Effector memory CD8-positive, alpha-beta T cell (primary cell): ENCODE measurements at places on chromosomes 16 and 17.

DNA sequence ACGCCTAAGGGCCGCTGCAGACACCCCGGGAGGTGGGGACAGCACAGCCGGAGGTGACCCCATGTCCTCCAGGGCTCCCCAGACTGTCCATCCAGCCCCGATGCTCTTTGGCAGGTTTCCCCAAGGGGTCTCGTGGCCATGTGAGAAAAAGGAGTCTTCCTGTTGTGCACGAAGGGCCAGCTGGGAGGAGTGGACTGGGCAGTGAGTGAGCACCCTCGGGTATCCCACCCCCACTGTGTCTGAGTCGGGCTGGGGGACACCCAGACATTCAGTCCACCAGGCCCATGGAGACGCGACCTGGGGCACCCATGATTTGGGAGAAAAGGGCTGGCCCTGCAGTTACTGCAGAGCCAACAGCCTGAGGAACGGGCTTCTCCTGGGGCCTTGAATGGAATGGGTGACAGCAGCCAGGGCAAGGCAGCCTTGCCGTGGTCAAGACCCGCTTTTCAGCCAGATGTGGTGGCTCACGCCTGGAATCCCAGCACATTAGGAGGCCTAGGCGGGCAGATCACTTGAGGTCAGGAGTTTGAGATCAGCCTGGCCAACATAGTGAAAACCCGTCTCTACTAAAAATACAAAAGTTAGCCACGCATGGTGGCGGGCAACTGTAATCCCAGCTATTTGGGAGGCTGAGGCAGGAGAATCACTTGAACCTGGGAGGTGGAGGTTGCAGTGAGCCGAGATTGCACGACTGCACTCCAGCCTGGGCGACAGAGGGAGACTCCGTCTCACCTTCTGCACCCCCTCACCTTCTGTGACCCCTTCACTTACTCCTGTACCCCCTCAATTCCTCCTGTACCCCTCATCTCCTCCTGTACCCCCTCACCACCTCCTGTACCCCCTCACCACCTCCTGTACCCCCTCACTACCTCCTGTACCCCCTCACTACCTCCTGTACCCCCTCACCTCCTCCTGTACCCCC lies 24.1 kb upstream of the CAPN15 start:
- DNase-seq: no peak

DNA sequence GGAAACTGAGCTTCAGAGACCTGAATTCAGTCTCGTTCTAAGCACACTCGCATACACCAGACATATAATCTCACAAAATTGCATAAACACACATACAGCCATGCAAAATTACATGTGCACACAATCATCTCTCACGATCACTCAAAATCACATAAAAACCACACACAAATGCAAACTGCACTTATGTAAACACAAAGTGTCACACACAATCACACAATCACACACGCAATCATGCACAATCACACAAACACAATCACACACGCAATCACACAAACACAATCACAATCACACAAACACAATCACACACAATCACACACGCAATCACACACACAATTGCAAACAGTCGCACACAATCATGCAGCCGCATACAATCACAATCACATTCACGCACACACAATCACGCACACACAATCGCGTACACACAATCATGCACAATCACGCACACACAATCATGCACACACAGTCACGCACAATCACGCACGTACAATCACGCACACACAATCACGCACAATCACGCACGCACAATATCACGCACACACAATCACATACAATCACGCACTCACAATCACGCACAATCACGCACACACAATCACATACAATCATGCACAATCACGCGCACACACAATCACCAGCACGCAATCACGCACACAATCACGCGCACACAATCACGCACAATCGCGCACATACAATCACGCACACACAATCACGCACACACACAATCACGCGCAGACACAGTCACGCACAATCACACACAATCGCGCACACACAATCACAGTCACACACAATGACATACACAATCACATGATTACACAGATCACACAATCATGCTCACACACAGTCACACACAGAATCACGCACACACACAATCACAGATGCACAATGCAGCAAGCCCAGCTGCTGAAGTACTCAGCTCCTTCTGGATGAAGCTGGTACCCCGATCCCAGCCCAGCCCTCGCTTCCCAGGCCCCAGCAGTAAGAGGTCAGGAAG lies 45.6 kb downstream of the ZDHHC7 start:
- DNase-seq: no peak

- DNase-seq: no peak
Measured at GRCh38 chr16:1343428-1344242, 8.0 kb downstream of the TSR3 start.

DNA sequence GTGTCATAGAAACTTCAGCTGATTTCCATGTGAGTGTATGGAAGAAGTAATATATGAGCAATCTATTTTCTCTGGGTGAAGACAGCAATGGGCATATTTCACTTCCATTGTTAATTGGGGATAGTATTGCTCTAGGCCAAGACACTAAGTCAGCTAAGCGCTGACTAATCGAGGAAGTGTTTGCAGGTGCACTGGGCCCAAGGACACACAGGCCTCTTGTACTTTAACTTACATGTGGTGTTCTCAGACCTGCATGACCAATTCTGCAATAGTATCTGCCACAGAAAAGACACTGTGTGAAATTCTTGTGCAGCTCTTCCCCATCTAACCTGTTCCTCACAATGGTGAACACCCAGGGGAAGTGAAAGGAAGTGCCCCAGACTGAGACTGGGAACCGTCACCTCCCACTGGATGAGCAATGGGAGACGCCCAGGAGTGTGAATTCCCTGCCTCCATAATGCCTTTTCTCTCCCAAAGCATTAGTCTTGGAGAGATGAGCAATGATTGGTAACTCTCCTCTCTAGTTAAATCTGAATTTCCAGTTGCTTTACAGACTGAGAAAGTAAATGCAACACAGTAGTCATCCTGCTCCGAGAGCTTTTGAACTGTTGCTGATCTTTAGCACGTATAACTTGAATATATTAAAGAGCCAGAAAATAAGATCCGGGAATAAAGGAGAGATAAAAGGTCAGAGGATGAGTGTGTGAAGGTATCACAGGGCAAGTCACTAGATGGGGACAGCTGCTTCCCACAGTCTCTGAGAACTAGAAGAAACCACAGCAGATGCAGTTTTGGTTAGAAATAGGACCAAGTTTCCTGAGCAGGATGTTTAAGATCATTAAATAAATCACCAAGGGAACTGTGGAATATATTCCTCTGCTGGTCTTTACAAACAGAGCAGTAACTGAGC lies 82.6 kb downstream of the CDK5R1 start:
- DNase-seq: no peak

DNA sequence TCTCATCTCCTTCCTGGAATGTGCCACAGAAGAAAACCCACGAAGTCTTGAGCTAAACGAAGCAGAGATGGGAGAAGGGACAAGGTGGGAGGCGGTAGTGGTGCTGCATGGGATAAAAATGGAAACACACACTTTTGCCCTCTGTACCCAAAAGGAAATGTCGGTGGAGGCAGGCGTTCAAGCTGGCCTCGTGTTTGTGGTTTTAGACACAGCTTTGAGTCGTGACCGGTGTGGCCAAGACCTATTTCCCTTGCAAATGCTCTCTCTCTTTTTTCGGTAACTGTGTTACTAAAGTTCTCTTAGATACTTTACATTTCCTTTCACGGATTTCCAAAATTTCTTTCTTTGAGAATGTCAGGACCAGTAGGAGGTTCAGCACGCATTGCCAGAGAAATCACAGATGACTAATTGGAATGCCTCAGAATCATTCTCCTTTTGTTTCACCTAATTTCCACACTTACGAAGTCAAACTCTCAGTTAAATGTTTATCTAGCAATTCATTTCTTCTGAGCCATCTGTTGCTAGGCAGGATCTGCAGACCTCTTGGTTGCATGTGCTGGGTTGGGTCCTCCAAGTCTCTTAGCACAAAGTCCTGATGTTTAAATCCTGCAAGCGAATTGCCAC lies 412.3 kb downstream of the MAF start:
- DNase-seq: no peak

DNA sequence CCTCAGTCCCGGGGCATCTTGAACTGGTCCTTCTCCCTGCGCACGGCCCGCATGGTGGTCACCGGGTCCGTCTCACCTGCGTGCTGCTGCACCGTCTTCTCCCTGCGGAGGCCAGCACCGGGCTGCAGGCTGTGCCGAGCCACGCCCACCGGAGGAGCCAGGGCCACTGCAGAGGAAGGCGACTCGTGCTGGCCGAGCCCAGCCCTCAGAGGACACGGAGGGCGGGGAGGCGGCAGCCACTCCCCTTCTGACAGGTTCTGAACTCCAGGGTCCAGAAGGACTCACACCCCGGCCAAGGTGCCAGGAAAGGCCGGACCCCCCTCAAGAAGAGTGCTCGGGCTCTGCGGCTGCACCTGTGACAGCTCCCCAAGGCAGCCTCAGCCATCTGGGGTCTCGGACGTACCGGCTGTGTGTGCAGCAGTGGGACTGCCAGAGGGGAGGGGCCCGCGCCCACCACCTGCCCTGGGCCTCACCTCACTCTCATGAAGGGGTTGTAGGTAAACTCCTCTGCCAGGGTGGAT lies 15.8 kb upstream of the IGFALS start:
- no peak for DNase-seq

- DNase-seq: no peak
Measured at GRCh38 chr17:45791935-45792334, 7.8 kb downstream of the CRHR1 start.

DNA sequence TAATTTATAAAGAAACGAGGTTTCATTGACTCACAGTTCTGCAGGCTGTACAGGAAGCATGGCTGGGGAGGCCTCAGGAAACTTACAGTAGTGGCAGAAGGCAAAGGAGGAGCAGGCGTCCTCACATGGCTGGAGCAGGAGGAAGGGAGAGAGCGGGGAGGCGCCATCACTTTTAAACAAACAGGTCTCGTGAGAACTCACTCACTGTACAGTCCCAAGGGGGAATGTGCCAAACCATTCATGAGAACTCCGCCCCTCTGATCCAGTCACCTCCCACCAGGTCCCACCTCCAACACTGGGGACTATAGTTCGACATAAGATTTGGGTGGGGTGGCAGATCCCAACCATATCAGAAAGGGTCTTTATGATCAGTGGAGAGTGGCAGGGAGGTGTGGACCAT lies 392.4 kb upstream of the TNRC6C start:
- no peak for DNase-seq

DNA sequence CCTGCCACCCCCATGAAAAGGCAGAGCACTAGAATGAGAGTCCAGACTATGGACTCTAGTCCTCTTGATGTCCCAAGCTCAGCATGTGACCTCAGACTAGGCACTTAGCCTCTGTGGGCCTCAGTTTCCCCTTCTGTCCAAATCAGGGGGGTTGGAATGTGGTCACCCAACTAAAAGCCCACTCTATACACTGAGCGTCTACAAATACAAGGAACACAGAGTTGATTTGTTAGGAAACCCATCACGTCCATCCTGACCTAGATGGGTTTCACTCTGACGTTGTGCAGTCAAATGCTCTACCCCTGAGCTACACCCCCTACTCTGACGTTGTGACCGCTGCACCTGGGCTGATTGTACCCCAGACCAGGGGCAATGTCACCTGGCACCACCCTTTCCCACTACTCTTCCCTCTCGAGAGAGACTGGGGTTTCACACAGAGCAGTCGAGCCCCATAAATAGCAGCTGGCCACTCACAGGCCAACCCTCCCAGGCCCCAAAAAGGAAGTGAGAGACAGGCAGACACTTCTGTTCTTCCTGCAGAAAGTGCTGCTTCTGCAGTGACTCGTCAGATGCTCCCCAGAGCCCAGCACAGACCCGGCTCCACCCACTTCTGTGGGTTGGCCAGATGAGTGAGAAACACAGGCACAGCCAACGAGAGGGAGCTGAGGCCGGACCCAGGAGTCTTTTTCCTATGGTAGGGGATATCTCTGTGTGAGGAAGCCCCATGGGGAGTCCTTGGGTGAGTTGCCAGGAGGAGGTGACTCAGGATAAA lies 16.1 kb upstream of the TNFRSF13B start:
- peak; percentile 50 for DNase-seq

- DNase-seq: no peak
Measured at GRCh38 chr17:44111777-44112176, 11.7 kb downstream of the HDAC5 start.

- no peak for DNase-seq
Measured at GRCh38 chr17:62052765-62053338, 12.2 kb downstream of the MED13 start.

- DNase-seq: no peak
Measured at GRCh38 chr17:48143629-48144028, 36.1 kb downstream of the SNX11 start.

GRCh38 chr16:89171216-89172170 lies at the start of gene CDH15:
Gene CDH15, plus strand, starts transcription at chr16:89171748. Its CDS starts 84 bp downstream, at chr16:89171832.
- peak; percentile 86 for DNase-seq

DNA sequence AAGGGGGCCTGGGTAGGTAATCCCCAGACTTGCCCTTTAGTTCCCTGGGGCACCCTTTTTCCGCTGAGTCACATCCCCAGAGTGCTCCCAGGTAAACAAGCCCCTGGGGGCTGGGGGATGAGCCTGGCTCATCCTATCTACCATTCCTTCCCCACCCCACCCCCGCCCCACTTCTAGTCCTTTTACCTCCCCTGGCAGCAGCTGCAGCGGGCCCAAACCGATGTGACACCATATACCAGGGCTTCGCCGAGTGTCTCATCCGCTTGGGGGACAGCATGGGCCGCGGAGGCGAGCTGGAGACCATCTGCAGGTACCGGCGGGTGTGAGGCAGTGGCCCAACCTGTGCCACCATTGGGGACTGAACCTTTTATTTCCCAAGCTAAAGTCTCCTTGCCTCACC lies 860 bp downstream of the NRN1L start:
- DNase-seq: no peak

- DNase-seq: no peak
Measured at GRCh38 chr17:38355251-38355650, 3.6 kb downstream of the SOCS7 start.

DNA sequence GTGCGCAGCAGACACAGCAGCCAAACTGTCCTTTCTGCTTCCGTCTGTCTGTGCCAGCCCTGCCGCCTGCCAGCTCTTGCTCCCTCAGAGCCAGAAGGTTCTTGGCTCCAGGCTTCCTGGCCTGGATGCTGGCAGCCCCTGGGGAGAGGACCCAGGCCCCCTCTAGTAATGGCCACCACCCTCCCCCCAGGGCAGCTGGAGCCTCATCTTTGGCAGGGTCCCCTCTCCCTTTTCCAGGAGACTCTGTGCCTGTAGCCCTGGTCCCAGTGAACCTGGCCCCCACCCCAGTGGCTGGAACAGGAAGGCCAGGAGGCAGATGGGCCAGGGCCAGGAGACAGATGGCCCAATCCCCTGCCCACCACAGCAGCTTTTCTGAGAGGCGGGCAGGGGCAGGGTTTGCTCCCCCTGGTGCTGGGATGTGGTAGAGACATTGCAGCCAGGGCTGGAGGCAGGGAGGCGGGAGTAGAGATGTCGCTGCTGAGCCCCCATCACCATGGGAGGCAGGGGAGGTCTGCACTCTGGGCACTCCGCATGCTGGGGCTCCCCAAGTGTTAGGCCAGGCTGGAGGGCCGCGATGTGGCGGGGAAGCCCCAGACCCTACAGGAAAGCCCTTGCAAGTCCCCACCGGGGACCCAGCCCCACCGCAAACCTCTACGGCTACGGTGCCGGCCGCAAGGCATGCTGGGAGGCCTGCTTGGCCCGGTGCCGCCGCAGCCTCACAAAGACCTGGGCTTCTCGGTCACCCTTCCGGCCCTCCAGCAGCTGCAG lies 16.7 kb downstream of the UNC13D start:
- peak; percentile 80 for DNase-seq

- no peak for DNase-seq
Measured at GRCh38 chr16:70800311-70800710, 647 bp downstream of the VAC14 start.

GRCh38 chr16:20218093-20218492 lies 109.2 kb downstream of the GP2 start:
- DNase-seq: no peak

- DNase-seq: no peak
Measured at GRCh38 chr17:78305801-78306200, 54.1 kb downstream of the SOCS3 start.

- DNase-seq: peak; percentile 81
Measured at GRCh38 chr16:10385725-10386516, at the start of gene ATF7IP2. Gene ATF7IP2, plus strand, starts transcription at chr16:10386061. Its CDS starts 44,560 bp downstream, at chr16:10430621.
